ENCODE measurements at places on chromosomes 1 and 21.
A peak's percentile ranks its signal among the peaks of the same experiment; 100 is the strongest.

- DNase-seq, result no peak
Observed at GRCh38 chr1:30197639-30198450, 525.5 kb downstream of the MATN1 start.

DNA sequence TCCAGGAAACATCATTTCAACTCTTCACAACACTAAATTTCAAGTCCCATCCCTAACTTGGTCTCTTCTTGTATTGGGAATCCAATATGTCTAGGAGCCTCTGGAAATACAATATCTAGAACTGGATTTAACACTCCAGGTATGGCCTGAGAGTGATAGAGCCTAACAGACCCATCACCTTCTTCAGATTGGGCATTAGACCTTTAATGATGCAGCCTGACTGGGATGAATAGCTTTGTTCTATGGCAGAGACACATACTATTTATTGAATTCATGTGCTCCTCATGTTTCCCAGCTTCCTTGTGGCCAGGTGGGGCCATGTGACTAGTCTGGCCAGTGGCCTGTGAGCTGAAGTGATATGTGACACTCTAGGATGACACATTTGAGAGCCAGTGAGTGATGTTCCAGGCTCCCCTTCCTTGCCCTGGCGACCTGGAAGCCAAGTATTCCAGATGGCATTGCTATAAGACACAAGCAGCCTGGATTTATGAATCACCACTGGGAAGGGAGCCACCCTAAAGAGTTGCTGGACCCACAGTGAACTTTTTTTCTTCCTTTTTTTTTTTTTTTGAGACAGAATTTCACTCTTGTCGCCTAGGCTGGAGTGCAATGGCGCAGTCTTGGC, 31.0 kb upstream of the POU3F1 start:
- no peak for DNase-seq

- peak; percentile 19 for DNase-seq
Observed at GRCh38 chr1:145980457-145980994, 15.9 kb downstream of the TXNIP start.

DNA sequence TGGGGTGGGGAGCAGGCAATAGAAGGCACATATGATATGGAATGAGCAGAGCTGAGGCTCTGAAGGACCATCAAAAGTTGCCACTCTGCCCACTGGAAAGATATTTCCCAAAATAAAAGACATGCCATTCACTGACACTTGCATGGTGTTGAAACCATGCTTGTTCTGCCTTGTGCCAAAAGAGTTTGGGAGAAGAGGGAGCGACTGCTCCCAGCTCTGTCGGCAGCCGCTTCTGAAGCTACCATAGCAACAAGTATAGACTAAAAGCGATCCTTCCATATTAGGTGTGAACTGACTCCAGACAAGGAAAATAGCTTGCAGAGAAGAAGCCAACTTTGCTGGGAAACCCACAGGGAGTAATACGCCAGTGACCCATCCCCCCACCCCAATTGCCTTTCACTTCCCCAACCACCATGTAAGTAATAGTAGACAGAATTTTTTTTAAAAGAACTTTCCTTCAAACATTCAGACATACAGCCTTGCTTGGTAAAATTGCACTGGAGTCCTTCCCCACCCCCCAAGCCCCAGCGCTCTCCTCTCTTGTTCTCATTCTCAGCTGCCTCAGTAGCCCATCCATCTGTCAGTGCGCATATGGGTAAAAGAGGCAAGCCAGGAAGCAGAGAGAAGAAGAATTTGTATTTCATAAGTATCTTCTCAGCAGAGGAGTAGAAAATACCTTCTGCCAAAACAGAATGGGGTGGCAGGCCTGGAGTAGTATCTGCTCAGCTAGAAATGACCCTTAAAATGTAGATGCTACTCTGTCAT, 263.7 kb downstream of the OMA1 start:
- DNase-seq, result no peak

DNA sequence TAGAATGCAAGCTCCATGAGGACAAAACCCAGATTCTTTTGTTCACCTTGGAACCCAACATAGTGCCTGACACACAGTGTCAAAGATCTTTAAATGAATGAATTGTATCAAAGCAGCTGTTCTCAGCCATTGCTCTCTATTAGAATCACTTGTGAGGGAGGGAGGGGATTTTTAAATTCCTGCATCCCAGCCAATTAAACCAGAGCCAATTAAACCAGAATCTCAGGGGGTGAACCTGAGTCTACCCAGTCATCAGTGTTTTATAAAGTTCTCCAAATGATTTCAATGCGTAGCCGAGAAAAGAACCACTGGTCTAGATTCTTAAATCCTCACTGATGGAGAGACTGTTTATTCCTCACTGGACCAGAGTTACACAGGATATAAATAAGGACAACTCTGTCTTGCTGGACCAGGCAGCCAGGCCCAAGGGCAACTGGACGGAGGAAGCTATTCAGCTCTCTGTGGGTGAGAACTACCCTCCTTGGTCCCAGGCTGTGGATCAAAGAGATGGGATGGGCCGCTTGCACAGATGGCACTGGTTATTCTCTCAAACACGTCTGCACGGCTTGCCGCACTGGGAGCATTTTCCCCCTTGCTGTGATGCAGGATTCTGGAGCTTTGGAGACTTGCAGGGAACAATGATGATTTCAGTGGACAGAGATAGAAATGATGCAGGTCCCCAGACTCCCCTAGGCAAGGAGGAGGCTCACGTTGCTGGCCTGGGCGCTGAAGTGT, 20.0 kb upstream of the CDCA8 start:
- DNase-seq, result no peak

- no peak for DNase-seq
Observed at GRCh38 chr1:67062412-67062811, 8.5 kb upstream of the SLC35D1 start.

- no peak for DNase-seq
Observed at GRCh38 chr1:233496993-233497392, 116.9 kb upstream of the KCNK1 start.

GRCh38 chr21:36004441-36004840, 55.9 kb downstream of the SETD4 start:
- DNase-seq, result no peak

- DNase-seq, result no peak
Observed at GRCh38 chr1:198423673-198424072, 116.8 kb downstream of the ATP6V1G3 start.

- DNase-seq, result no peak
Observed at GRCh38 chr1:25796811-25797458, 3.1 kb upstream of the SELENON start.

DNA sequence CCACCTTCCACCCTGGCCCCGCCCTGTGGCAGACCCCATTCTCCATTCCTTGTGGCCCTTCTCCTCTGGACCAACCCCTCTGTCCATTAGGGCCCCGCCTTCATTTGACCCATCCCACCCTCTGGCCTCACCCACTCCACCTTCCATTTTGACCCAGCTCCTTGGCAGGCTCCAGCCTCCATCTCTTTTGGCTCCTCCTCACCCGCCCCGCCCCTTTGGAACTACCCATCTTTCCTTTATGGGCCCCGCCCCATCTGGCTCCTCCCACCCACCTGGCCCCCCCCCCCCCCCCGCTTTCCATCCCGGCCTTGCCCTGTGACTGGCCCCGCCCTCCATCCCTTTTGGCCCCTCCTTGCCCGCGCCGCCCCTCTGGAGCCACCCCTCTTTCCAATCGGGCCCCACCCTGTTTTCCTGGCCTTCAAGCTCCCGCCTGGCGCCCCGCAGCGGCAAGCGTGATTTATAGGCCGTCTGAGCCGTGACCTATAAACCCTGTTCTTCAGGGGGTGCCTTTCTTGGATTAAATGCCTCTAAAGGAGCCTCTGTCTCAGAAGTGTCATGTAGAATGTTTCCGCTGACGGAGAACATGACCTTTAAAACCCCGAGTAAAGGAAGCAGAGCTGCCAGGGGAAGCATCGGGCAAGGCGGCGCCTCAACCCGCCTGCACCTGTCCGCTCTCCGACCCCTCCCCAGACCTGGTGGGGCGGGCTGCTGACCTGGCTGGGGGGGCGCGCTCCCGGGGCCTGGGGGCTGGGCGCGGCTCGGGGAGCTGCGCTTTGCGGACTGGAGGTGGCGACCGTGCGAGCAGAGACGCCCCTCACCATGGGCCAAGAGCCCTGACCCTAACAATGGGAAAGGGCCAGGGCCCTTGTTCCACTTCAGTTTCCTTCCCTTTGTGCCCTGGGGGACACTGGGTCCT, 178.0 kb downstream of the CAMTA1 start:
- peak; percentile 25 for DNase-seq
